Activated T-helper 2 cell treated with anti-CD3 and anti-CD28 coated beads, Interferon-gamma antibody, Interleukin-2, Interleukin-4, amounts not matched to agents 10 μg/mL and 5 μg/mL and 100 μg/mL, durations not matched to agents 14 hours and 24 hours and 36 hours (primary cell): ENCODE measurements at places on chromosomes 4 and X.
A peak's percentile ranks its signal among the peaks of the same experiment; 100 is the strongest.

- H3K4me3 ChIP-seq, result no peak overlapping the region
- no peak overlapping the region for H3K27ac ChIP-seq
- no peaks in the 10 kb centered on the region for H3K36me3 ChIP-seq
- no peaks in the 10 kb centered on the region for H3K4me1 ChIP-seq
- no peak for DNase-seq
These were observed 87.1 kb downstream of the VCX2 start for GRCh38 chrX:8084006-8084405.

DNA sequence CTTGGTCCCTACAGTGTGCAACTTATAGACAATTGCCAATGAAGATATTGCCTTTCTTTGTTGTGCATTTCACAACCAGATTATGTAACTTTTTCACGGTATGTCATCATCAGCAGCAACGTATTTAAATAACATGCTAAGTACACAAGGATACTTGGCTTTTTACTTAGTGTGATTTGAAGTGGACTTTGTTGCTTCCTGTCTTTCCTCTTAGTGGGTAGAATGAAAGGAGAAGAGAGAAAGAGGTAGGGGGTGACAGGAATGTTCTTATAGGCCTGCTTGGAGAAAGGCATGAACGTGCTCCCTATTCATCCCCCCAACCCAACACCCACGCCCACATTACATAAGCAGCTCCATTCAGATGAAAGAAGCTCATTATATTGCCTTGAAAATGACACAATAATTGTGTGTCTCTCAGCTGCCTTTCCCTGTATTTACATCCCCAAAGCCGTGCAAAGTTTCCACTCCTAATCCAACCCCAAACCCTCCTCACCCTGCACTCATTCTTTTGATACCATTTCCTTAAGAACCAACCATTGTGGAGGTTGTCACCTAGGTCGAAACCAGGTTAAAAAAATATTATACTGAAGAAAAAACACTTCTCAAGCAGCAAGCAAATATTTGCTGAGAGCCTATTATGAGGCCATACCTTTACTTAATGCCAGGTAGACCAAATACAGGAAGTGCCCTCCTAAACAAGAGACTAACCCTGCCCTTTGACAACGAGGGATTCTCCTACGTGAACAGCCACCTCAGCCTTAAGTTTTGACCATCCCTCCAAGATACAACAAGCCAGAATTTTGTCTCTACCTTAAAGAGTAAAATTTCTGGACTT is 25.2 kb upstream of the GK start:
- H3K4me1 ChIP-seq, result no peaks in the 10 kb centered on the region
- no peak overlapping the region for H3K27ac ChIP-seq

DNA sequence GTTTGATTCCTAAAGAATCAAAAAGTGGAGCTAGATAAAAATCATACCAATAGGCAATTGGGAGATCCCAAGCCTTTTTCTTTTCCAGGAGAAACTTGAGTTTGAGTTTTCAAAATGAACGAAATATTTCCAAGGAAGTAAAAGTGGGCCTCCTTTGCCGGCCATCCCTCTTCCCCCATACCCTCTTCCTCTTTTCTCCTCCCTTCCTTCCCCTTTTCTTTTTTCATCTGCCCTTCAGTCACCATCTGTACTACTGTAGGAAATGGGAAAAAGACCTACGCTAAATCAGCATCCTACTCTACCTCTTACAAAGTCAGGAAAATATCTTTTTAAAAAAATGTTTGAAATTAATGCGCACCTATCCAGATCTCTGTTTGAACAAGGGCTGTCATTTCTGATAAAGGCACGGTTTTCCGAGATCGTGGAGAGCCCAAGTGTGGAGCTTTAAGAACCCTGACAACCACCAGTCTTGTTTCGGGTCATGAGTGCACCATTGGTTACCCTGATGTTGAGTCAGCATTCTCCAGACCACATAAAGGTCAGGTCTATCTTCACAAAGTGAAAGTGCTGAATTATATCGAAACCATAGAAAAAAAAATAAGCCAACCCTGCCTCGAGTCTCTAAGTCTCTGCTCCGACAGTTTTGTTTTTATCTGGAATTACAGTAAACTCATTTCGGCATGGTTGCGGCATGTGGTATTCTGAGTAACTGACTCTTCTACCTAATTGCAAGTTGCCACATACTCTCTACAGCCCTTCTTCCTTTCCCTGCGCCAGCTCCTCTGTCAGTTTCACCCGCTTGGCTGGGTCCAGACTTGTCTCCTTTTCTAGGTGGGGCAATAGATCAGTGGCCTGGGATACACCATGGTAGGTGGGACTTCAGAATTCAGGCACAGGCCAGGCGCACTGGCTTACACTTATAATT is 140.2 kb upstream of the KLF3 start:
- DNase-seq, result peak; percentile 54
- no peak overlapping the region for H3K4me3 ChIP-seq
- peaks cover 11% of the 10 kb centered on the region for H3K4me1 ChIP-seq
- peaks cover 25% of the 10 kb centered on the region for H3K27me3 ChIP-seq

- no peaks in the 10 kb centered on the region for H3K36me3 ChIP-seq
- no peaks in the 10 kb centered on the region for H3K4me1 ChIP-seq
- H3K27me3 ChIP-seq, result no peaks in the 10 kb centered on the region
- H3K4me3 ChIP-seq, result no peak overlapping the region
- no peak for DNase-seq
These were observed 78.6 kb upstream of the MXRA5 start for GRCh38 chrX:3425031-3425430.

DNA sequence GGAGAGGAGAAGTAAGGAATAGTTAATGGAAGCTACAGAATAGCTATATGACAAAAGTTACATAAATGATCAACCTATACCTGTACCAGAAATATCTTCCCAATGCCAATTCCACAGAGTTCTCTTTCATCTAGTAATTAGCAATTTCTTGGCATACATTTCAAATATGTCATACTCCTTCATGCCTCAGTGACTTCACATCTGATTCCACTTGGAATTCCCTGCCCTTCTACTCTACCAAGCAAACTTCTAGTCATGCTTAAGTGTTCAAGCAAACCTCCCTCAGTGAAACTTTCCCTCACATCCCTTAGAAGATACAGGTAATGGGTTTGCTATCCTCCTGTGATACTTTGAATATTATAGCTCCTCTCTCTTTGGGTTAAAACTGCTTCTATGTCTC is 127.1 kb downstream of the KLHL13 start:
- no peaks in the 10 kb centered on the region for H3K36me3 ChIP-seq
- no peak overlapping the region for H3K4me3 ChIP-seq
- no peaks in the 10 kb centered on the region for H3K27me3 ChIP-seq

DNA sequence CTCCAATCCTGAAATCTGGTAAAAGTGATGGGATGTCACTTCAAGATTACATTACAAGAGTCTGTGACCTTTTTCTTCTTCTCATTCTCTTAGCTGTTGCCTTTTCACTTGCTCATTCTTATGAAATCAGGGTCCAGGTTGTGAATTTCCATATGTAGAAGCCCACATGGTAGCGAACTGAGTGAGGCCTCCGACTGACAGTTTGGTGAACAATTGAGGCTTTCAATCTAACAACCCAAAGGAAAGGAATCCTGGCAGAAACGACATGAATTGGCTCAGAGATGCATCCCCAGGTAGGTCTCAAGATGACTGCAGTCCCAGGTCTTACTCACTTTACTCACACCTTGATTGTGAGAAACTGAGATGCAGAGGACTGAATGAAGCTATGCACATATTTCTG is 203.4 kb upstream of the FAT4 start:
- H3K36me3 ChIP-seq, result no peaks in the 10 kb centered on the region
- no peaks in the 10 kb centered on the region for H3K4me1 ChIP-seq
- H3K27me3 ChIP-seq, result no peaks in the 10 kb centered on the region
- no peak overlapping the region for H3K4me3 ChIP-seq
- H3K27ac ChIP-seq, result no peak overlapping the region
- no peak for DNase-seq
